ENCODE measurements at places on chromosomes 7 and 10.

DNA sequence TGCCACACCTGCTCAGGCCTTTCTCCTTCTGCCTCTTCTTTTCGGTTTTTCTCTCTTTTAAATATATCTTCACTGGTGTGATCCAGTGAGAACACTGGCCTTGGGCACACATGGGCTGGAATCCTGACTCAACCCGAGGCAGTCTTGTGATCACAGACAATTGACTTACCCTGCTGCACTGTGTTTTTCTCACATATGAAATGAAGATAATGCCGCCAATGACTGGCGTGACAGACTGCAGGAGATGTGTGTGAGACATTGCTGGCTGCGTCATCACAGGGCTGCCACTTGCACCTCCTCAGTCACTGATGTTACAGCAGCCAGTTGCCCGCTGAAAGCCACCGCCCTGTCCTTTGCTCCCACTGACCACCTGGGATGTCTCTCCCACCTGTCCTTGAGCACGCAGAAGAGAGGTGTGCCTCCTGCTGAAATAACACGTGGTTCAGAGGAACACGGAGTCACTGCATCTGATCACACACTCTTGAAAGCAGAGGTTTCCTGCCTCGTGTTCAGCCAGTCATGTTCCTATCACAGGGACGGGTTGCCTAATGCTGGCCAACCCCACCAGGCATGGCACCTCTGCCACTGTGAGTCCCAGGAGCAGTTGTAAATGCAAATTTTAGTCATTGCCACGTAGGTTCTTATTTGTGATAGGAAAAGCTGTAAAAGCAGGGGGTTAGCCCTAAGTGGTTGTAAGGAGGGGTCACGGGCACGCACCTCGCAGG lies 124.6 kb upstream of the LANCL2 start:
- DNase-seq = no peak

GRCh38 chr7:110168010-110168409 lies 922.9 kb upstream of the LRRN3 start:
- no peak for DNase-seq

DNA sequence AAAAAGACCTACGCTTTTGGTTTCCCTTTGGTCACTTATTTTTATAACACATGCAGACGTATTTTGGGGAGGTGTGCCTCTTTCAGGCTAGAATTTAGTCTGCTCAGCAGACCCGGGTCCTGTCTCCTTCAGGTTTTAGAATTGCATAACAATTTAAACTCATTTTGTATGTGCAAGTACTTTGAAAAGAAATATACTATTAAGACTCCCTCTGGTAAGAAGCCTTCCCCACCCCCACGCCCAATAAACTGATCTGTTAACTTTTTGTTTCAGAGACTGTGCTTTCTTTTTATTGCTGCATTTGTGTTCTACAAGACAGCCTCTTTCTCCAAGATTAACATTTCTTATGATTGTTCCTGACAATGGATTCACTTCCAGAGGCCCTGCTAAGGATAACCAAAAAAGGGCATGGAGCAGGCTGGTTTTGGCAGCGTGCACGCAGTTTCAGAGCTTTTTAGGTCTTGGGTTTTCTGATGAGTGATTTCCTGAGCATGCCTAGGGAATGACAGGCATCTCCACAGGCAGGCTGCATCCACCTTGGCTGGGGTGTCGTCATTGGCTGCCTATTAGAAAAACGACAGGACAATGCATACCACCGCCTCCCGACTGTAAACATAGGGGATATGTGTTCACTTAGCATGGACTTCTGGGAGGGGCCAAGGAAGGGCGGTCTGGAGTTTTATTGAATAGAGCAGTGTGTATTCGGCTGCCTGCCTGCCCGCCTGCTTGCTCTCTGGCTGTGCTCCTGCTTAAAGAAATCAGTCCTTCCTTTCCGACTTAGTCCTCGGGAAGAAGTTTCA lies at the start of gene CALD1:
Gene CALD1 (plus strand): TSS at position 694 of the 800 bp plus-strand sequence. CDS start 88,100 bp downstream, outside the sequence.
- no peak for DNase-seq

DNA sequence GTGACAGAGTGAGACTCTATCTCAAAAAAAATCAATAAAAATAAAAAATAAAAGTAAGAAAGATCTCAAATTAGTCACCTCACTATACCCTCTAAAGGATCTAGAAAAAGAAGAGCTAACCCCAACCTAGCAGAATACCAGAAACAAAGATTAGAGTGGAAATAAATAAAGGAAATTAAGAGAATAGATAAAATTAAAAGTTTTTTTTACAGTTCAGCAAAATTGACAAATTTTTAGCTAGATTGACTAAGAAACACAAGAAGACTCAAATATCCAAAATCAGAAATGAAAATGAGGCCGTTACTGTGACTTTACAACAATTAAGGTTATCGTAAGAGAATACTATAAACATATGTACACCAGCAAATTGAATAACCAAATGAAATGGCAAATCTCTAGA lies 29.1 kb downstream of the KCTD7 start:
- no peak for DNase-seq

- DNase-seq = peak; percentile 23
These were observed at the start of gene ENO4 for GRCh38 chr10:116849248-116850057. TSS of gene ENO4 (plus strand) at chr10:116849499. CDS start at chr10:116849567, 68 bp downstream.

GRCh38 chr10:15213461-15213861 lies 45.0 kb upstream of the NMT2 start:
- DNase-seq = no peak

DNA sequence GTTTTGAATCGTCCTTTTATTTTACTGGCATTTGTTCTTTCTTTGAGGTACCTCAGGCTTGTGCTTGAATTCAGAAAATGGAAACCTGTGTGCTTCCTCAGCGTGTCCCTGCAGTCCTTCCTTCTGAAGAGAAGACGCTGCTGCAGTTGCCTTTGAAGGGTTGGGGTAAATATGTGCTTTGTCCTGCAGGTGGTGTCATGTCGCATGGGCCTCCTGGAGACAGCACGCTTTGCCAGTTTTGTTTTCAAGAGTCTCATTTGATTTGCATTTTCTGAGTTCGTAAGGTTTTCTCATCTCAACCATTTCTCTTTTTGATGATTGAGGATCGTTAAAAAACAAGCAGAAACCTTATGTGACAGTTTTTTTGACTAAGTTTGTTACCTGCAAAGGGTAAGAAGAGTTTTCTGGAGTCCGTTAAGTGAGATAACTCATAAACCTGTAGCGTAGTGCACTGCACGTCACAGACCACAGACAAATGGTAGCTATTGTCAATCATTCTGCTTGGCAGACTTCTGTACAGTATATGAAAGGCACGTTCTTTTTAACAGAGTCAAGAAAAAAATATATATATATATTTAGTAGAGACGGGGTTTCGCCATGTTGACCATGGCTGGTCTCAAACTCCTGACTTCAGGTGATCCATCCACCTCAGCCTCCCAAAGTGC lies 57.0 kb downstream of the CDC123 start:
- DNase-seq = no peak

DNA sequence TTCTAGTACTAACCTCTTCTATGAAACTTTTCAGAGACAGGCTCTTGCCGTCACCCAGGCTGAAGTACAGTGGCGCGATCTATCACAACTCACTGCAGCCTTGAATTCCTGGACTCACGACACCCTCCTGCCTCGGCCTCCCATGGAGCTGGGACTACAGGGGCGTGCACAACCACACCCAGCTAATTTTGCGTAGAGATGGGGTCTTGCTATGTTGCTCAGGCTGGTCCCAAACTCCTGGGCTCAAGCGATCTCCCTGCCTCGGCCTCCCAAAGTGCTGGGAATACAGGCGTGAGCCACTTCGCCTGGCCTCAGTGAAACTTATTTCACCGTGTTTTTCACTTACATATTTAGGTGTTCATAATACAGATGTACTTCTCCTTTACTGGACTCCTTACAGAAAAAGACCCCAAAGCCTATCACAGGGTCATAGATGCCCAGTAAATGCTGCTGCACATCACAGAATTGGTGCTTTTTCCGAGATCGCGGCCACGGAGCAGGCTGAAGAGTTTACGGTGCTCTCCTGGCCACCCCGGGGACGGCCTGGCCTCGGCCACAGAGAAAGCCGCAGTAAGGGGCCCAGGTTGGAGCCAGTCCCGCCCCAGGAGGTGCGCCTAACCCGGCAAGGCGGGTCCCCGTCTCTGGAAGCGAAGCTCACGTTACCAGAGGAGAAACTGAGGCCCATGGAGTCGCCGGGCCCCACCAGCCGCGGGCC lies 595 bp downstream of the TBL2 start:
- DNase-seq = no peak

DNA sequence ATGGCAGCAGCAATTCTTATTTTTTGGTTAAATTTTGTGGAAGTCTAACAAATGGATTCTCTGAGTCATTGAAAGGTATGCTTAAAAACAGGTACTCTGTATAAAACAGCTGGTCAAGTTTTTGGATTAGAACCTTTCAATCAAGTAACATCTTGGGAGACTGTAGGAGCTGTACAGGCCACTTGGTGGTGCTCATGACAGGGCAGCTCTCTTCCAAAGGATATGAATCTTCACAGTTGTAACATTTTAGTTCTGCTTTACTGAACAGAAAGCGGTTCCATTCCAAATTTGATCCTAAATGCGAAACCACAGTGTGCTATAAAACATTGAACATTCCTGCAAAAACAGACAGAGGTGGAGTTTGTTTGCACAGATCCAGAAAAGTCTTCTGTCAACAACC lies 44.5 kb upstream of the AGR3 start:
- DNase-seq = no peak

DNA sequence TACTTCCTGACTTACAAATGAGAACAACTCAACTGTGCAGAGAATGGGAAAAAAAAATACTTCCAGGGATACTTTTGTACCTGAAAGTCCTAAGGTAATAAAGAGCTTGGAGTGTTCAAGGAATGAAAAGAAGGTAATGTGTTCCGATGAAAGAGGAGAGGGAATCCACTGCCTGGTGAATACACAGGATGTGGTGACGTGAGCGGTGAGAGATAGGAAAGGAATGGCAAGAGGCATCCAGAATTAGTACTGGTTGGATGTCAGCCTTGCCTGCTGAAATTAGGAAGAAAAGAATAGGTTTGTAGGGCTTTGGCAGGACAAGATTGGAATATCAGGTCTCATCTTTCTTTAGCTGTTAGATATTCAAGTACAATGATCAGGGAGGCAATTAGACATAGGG lies 347.7 kb downstream of the POM121L12 start:
- DNase-seq = no peak

DNA sequence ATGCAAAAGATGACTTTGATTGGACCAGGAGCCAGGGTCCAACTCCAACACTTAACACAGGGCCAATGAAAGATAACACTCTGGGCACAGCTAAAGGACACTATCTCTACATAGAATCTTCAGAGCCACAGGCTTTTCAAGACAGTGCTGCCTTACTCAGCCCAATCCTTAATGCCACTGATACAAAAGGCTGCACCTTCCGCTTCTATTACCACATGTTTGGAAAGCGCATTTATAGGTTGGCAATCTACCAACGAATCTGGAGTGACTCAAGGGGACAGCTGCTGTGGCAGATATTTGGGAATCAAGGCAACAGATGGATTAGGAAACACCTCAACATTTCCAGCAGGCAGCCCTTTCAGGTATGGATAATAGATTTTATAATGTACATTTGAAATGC lies 160.7 kb downstream of the MALRD1 start:
- DNase-seq = no peak

GRCh38 chr10:80207768-80208370 lies 2.5 kb upstream of the ANXA11 start:
- DNase-seq = no peak

DNA sequence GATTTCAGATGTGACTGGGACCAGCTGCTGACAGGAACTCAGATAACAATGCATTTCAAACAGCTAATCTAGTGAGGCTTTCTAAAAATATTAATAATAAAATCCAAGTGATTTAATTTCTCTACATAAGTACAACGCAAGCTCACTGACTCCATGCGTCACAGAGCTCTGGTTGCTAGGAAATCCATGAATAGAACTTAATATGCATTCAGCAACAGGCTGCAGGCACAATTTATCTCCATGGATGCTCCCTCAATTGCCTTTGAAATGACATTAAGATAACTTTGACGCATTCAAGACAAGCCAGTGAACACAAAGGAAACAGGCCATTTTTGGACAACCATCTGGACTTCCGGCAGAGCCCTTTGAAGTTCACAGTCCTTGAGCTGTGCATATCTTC lies 118.7 kb upstream of the COL1A2 start:
- DNase-seq = no peak

DNA sequence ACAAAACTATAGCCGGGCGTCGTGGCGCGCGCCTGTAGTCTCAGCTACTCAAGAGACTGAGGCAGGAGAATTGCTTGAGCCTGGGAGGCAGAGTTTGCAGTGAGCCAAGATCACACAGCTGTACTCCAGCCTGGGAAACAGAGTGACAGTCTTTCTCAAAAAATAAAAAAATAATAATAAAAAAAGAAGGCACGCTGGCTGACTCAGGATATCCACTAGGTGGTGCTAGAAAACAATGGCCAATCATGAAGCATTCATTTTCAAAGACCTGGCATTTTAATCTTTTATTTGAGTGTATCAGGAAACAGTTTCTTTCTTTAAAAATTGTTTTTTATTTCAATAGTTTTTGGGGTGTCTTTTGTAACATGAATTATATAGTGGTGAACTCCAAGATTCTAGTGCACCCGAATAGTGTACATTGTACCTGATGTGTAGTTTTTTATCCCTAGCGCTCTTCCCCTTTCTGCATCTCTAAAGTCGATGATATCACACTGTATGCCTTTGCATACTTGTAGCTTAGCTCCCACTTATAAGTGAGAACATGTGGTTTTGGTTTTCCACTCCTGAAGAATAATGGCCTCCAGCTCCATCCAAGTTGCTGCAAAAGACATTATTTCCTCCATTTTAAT lies 88.6 kb downstream of the LYZL1 start:
- DNase-seq = no peak

- no peak for DNase-seq
These were observed 26.2 kb downstream of the PPP3CB start for GRCh38 chr10:73469579-73469978.

GRCh38 chr7:94394109-94394436 lies 622 bp upstream of the COL1A2 start:
- DNase-seq = no peak

GRCh38 chr10:75592151-75592787 lies 160.8 kb downstream of the LRMDA start:
- no peak for DNase-seq

DNA sequence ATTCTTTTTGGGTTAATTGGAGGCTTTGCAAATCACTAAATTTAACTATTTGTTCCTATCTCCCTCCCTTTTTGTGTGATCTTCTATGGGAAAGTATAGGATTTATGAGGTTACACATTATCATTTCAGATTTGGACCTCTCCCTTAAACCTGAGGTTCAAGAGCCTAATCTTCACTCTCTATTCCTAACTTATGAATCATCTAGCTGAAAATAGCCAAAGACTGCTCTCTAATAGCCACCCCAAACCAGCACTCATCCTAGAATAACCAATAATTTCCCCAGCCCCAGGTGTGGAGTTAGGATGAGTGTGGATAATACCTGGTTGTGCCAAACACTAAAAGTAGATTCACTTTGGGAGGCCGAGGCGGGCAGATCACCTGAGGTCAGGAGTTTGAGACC lies 499.2 kb downstream of the GFRA1 start:
- DNase-seq = no peak
